Stimulated activated naive CD8-positive, alpha-beta T cell treated with anti-CD3 and anti-CD28 coated beads, Interleukin-15, amount 100 ng/mL, for 72 hours (primary cell): ENCODE measurements at places on chromosomes 2 and 18.

DNA sequence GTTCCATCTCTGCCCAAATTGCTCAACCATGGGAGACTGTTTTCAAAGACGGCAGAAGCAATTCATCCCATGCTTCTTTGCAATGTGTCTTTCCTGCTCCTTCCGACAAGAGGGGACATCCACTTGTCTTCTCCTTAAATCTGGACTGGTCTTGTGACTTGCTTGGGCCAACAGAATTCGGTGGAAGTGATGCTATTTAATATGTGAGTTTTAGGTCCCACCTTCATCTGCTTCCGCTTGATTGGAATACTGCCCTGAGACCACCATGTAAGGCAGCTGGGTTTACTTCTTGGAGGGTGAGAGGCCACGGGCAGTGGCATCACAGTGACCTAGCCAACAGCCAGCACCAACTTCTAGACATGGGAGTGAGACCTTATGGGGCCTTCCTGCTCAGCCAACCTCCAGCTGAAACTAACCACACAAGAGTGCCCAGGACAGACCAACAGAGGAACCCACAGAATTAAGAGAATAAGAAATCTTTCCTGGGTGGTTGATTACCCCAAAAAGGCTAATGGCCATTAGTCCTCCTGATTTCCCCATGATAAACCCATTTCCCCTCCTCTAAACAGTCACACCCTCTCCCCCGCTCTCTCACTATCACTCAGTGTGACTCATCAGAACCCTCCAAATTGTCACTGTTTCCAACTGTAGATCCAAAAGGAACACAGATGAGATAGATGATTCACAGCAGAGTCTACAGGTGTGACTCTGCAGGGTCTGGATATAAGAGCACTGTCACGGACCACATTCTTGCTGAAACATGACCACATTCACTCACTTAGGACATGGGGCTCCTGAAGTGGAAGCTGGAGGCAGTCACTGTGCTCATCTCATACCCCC, 16.2 kb upstream of the RHOB start:
- DNase-seq: no peak

DNA sequence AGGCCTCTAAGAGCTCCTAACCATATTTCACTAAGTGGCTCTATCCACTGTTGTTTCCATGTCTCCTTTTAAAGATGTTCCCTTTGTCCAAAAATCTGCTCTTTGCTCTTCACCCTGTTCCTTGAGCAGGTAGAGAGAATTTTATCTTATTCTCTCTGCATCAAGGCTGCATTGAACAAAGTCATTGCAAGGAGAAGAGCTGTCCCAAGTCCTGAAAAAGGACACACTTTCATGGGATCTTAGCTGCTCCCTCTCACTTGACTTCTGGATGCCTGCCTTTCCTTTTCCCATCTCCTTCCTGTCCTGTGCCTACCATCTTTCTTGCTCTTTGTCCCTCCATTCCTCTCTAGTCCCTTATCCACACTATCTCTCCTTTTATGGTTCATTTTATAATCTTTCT, 235.2 kb upstream of the THSD7B start:
- DNase-seq: no peak

DNA sequence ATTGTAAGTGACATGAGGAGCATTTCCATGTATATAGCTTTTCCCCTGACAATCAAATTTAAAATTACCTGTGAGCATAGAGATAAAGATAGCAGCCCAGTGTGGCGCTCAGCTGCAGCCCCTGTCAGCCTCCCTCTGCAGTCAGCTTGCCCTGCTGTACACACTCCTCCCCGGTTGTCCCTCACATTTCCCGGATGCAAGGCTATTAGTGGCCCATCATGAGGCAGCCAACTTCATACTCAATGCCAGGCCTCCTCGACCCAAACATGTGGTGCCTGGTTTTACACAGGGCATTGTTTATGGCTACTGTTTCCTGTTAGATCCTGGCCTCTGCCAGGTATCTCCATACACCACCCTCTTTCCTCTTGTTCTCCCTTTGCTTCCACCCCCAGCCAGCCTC, 116.1 kb upstream of the SH3BP4 start:
- no peak for DNase-seq

DNA sequence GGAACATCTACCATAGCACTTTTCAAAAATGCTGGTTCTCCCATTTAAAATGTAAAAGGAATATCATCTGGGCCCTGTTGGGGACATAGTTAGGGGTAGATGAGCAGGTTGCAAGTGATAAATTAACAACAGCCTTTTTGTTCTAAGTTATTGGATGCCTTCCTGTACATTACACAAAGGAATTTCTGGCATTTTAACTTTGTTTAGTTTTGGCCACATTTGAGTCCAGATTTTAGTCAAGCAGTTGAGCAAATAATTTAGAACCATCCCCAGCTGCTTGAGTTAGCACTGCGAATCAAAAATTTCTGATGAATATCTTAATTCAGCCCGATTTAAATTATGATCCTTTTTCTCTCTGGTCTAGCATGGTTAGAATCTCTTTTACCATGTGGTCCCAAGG, 124.4 kb downstream of the TTC27 start:
- no peak for DNase-seq

- no peak for DNase-seq
These were observed 383.7 kb upstream of the SLC14A2 start for GRCh38 chr18:45231617-45232016.

DNA sequence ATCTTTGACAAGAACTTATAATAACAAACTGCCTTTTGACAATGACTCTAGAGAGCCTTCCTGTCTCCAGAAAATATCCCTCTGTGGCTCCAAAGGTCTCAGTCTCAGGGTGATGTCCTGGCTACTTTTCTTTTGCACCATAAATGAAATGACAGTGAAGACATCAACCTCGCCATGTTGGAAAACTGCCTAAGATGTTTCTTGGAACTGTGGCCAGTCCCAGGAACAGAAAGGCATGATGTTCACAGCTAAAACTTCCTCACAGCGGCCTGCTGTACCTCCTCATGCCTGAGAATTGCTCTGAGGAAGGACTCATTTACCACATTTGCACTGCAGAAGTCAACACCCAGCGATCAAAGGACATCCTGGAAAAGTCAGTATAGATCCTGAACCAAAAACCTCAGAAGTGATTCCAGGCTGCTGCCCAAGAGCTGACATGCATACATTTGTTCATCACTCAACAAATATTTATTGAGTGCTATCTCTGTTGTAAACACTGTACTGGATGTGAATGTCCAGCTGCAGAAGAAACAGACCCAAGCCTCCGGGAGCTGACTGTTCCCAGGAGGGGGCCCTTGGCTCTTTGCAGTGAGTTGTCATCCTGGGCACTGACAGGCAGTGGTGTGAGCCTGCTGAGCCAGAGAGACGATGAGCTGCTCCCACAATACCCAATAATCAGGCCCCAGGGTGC, 64.3 kb upstream of the ACSL3 start:
- no peak for DNase-seq

DNA sequence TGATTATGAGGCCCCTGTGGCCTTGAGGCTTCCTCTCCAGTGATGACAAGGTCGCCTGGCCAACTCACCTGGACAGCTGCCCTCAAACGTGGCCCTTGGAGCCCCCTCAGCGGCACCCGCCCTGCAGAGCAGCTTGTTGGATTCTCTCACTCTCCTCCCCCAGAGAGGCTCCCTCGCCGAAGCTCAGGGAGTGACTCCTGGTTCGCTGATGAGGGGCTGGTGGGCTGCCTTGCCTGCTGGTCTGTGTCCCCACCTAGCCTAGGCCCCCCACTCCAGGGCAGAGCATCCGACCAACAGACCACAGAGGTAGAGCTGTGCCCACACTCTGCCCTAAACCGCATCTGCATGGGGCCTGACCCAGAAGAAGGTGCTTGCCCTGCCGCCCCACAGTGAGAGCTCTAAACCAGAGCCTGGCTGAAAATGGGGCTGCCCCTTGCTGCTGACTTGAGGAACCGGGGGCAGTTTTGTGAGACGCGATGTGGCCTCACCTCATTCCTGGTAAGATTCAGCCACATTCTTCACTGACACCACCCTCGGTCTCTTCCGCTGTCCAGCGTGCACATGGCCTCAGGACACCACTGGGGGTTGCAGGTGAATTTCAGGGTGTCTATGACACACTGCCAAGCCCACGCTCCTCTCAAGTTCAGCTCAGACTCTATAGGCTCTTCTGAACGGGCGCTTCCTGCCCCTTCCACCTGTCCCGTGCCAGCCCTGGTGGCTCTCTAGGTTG, 131.6 kb downstream of the CABLES1 start:
- peak; percentile 37 for DNase-seq

- no peak for DNase-seq
These were observed 66.8 kb downstream of the CCDC138 start for GRCh38 chr2:108853421-108853820.

DNA sequence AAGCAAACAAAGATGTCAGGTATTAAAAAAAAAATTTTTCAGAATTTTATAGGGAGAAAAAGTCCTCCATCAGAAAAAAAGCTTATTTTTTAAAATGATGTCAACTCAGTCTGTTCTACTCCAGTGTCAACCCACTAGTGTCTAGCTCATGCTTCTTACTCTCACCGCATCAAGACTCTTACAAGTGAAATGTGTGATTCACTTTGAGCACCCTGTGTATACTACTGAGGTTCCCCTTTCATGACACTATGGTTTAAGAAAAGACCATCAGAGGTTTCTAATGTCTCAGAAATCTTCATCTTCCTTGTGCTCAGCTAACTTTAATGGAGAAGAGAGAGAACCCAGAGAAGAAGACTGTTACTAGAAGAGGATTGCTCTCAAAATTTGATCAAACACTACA, 43.4 kb downstream of the FEZ2 start:
- DNase-seq: no peak

GRCh38 chr2:42342061-42342794, 18.8 kb downstream of the COX7A2L start:
- DNase-seq: no peak

GRCh38 chr2:167861574-167862193, 385.7 kb downstream of the STK39 start:
- DNase-seq: no peak

DNA sequence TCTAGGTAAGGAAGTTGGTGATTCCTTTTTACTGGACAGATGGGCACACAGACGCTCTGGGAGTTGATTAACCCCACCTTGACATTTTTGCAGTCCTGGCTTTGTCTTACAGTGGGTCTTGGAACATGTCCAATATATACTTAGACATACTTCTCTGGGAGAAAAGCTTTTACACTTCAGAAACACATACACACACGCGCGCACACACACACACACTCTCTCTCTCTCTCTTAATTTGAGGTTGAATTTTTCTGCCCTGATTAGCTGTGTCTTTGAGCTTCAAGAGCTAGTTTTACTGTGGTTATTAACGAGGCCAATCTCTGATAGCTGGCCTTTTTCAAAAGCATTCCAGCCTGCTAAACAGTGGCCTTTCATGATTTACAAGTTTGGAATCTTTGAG, 215.0 kb downstream of the MYCN start:
- no peak for DNase-seq

GRCh38 chr2:61877571-61878245, 10.7 kb downstream of the CCT4 start:
- no peak for DNase-seq

DNA sequence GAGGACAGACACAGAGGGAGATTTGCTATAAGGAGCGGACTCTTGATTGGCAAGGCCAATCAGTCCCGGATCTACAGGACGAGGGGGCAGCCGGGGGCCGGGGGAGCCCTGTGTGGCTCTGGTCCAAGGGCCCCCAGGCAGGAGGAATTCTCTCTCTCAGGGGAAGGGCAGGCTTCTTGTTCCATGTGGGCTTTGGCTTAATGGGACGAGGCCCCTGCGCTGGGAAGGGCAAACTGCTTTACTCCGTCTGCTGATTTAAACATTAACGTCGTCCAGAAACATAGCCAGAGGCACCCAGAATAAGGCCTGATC, 75.9 kb downstream of the TMEM18 start:
- DNase-seq: no peak

GRCh38 chr2:178855151-178855550, 47.9 kb upstream of the TTN start:
- no peak for DNase-seq

GRCh38 chr2:6885968-6886367, 8.4 kb downstream of the RSAD2 start:
- no peak for DNase-seq

GRCh38 chr2:111697560-111697959, 186.4 kb downstream of the ANAPC1 start:
- DNase-seq: no peak

DNA sequence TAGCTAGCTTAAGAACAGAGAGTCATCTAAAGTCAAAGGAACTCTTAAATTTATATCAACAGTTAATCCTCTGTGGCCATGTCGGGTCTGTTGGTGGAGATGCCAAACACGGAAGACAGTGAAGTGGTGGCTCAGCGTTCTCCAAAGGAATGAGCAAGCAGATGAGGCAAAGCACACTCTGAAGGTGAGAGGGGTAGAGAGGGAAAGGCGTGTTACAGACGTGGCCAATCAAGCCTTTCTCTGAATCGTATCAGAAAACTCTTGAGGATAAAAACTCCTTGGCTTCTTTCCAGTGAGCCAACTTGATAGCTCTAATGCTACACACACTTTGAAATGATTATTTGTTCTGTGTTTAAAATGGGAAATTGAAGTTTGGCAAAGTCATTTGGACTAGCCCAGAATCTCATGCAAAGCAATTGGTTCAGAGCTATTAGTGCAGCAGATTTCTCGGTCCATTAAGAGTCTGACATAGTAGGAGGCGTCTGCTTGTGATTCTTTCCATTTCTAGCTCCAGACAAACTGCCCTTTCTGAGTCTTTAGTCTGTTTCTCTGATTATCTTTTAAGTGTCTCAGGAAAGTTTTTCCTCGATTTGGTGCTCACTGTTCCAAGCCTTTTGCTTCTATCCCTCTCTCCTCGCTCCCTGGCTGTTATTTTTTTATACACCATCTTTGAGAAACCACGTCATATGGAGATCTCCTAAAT, 57.5 kb upstream of the CPO start:
- no peak for DNase-seq

DNA sequence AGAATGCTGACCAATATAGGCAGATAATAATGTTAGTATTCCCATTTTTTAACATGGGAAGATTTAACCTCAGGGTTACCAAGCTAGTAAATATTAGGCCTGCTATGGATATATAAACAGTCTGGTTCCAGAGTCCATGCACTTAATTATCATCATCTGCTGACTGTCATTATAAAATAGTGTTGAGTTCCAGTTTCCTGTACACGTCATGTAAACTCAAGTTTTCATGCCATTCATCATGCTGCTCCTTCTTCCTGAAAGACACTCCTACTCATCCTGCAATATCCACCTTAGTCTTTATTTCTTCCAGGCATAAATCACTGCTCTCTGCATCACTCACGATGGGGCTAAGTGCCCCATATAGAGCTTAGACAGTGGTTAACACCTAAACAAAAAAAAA, 420.8 kb upstream of the SPHKAP start:
- DNase-seq: no peak

GRCh38 chr2:39736640-39737039, 42.4 kb downstream of the THUMPD2 start:
- DNase-seq: no peak
